ENCODE measurements at places on chromosomes 11 and 22. TPM values are rescaled to one million over a fixed set of nuclear protein-coding genes. Genes with fewer than 3 reads are reported as not detected.

DNA sequence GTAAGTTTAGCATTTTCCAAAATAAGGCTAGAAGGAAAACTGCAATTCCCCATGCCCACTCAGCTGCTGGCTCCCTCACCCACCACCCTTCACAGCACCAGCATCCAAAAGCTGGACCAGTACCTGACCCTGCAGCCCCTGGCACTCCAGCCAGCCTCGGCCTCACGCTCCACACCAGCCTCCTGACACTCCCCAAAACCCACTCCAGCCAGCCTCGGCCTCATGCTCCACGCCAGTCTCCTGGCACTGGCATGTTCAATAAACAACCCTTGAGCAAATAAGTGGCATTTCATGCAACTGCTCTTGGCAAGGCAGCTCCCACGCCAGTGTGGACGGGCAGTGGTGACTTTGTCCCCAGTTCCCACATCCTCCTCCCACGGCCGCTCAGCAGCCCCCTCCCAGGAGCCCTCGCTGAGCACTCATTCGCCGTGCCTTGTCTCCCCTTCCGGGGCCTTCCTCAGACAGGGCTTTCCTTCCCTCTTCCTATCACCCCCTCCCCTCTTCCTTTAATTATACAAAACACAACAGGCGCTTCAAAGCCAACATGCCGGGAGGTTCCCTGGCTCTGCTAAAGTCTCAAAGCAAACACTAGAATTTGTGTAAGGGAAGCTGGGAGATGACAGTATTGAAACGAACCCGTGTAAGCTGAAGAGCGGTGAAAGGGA lies 6.8 kb downstream of the TOLLIP start:
- DNase-seq = no peak

DNA sequence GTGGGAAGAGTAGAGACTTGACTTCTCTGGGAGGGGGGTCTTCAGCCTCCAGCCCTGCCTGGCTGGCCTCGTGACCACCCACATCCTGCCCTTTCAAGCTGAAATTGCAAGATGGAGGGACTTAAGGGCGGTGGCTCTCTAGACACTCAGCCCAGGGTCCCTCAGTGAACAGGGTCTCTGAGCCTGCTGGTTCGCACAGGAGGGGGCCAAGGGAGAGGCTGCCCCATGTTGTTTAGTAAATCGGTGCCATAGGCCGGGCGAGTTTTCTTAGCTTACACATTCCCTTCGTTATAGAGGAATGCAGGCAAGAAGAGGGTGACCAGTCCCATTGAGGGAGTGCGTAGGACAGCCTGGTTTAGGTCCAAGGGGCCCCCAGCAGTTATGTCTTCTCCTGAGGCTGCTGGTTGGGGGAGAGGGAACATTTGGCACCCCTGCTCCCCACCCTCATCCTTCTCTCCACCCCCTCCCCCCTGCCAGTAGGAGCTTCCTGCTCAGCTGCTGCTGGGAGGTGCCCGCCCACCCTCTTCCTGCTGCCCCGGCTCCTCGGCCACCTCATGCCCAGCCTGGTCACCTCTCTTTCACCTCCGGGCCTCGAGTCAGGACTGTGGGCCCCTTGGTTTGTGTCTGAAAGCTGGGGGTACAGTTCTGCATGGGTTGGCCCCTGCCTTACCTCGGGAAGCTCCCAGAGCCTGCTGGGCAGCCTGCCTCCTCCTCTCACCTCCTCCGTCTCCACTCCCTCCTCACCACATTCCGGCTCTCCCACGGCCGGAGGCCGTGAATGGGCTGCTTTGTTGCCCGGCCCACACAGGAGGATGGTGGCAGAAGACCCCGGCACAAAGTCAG lies 3.9 kb downstream of the FRMD8 start:
- peak; percentile 64 for DNase-seq

- no peak for DNase-seq
Observed at GRCh38 chr11:74412733-74413359, 14.6 kb upstream of the PGM2L1 start.

- no peak for DNase-seq
Observed at GRCh38 chr11:358129-358800, 11.0 kb upstream of the B4GALNT4 start.

DNA sequence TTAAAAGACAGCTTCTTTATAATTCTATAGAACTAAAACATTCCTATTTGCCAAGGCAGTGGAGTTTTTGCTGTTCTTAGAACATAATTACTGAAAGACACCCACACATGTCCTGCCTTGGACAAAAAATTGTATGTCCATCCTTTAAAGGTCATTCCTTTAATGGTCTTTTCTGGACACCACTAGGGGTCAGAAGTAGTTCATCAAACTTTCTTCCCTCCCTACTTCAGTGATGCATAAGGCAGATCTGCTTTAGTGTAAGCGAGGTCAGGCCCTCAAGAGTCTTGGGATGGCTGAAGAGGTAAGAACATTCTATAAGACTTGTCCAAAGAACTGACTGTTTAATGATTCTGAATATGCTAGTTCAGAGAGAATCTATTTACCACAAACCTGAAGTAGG lies 4.3 kb upstream of the OR51V1 start:
- no peak for DNase-seq

Gene ENTHD1
- total RNA-seq = not detected

Gene KDM4D
- total RNA-seq = 3.0 TPM

- no peak for DNase-seq
Observed at GRCh38 chr11:124052966-124053365, 11.8 kb upstream of the OR10G7 start.

DNA sequence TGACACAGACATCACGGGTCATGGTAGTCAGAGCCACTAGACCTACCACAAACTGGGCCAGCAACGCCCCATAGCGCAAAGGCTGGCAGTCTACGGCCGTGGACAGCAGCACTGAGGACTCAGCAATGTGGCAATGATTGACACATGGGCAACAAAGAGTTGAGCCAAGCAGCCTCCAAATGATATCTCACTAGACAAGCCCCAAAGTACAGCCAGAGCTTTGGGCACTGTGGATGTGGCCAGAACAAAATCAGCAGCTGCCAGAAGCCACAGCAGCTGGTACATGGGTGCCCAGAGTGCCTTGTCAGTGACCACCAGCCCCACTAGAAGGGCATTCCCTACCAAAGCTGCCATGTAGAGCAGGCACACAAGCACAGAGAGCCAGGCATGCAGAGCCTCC lies 11.2 kb upstream of the UBQLNL start:
- no peak for DNase-seq

- DNase-seq = no peak
Observed at GRCh38 chr11:65906602-65907001, 6.4 kb upstream of the FOSL1 start.

Gene BBS1
- 40.5 TPM for total RNA-seq

DNA sequence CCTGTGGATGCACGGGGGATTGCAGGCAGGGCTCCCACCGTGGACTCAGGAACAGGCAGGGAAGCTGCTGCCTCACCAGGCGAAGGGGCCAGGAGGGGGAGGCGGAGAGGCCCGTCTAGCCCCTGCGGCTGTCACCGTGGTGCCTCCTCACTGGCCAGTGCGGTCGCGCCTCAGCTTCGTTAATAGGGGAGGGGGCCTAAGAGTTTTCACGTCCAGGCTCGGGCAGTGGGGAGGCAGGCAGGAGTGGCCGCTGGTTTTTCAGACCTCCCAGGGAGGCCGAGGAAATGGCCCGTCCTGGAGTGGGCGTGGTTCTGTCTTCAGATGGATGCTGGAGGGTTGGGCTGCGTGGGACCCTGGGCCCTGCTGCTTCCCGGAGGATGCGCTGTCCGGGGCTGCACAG lies 91.1 kb upstream of the B3GAT1 start:
- DNase-seq = no peak

DNA sequence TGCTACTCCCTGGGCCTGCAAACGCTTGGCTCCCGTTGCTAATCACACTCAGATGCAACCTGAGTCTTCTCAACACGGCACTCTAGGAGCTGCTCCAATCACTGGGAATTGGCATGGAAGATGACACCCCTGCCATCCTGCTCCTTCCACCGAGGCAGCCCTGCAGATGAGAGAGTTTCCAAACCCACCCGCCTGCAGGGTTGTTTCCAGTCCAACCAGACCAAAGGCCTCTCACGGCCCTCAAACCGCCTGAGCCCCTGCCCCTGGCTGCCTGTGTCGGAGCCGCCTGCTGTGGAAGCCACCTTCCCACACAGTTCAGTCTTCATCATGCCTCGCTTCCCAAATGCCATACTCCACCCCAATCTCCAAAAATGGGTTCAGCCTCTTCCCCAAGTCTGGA lies 36.8 kb upstream of the TP53I11 start:
- no peak for DNase-seq

DNA sequence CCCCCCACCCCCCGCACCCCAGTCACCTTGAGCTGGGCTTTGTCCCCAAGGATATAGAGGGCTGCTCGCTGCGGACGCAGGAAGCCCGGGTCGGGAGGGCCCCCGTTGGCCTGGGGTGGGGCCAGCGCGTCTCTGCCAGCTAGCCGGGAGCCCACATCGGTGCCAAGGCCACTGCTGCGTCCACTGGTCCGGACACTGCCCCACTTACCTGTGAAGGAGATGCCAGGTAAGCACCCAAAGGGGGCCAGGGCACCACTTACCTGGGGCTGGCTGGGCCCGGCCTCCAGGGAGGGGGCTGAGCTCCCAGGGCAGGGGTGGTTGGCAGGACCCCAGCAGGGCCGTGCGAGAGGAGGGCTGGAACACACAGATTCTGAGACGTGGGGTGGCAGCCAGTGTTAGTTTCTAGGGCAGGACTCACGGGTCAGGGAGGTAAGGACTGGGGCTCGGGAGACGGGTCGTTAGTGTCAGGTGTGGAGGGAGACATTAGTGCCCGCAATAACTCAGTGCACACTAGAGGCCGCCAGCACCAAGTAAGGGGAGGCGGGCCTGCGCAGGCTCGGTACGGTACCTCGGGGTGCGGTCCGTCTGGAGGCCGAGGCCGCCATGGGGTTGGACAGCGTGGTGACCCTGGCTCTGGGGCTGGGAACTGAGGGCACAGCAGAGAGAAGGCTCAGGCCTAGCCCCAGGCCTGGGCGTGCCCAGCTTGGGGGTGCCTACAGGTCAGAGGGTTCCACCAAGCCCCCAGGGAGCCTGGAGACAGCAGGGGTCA lies 18.2 kb downstream of the SBF1 start:
- no peak for DNase-seq

GRCh38 chr11:75356613-75357012 lies 5.2 kb upstream of the ARRB1 start:
- no peak for DNase-seq

Gene PATE2
- not detected for total RNA-seq

- peak; percentile 94 for DNase-seq
Observed at GRCh38 chr22:21629255-21630149, at the start of gene YDJC. YDJC (minus strand) TSS chr22:21630022; CDS start chr22:21630014, 8 bp downstream.

DNA sequence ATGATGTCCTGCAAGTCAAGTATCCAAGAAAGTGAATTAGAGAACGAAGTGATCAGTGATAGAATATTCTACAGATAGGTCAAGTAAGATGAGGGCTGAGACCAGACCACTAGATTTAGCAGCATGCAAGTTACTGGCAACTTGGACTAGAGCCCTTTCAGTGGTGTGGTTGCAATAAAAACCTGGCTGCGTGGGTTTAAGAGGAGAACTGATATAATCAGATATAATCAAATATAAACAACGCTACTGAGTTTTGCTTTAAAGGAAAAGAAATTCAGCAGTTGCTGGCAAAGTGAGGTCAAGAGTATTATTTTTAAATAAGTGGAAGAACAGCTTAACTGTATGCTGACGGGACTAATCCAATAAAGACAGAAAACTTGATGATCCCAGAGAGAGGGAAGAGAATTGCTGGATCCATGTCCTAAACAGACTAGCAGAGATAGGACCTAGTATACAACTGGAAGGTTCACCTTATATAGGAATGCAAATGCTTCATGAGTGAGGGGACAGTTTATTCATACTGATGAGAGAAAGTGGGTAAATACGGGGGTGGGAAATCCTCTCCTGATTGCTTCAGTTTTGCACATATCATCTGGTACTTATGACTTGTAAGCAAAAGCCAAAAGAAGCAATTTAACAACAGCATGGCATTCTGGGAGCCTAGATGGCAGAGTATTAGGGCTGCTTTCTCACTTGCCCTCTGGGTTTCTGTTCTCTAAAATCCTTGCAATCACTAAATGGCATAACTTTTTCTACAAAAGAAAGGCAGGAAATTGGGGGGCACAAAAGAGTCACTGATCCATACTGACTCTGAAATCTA lies 146.2 kb downstream of the RBFOX2 start:
- peak; percentile 42 for DNase-seq

DNA sequence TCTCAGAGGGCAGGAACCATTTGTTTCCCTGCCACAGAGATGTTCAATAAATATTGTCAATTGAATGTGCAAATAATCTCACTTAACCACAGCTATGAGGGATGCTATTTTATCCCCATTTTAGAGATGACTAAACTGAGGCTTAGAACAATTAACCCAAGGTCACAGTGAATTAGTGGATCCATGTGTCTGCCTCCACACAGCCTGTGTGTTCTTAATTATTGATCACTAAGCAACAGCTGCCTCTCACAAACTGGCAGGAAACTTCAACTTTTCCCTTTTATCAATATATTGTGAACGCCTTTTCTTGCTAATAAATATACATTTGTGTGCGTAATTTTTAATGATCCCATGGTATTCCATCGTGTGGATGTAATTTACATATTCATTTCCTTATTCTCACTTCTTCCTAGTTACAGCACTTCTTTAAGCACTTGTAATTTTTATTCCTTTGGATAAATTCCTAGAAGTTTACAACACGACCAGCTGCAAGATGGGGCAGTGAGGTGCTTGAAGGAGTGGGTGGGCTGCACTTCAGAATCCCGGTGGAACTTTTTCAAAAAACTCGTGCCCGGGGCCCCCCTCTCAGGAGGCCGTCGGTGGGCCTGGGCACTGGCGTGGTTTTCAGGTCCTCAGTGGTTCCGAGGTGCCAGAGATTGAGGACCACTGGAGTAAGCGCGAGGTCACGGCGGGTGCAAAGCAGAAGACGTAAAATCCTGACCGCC lies 915 bp upstream of the SREBF2 start:
- peak; percentile 48 for DNase-seq

- DNase-seq = no peak
Observed at GRCh38 chr11:73467505-73467904, 91.3 kb downstream of the RELT start.

GRCh38 chr22:16866167-16866566 lies 41.0 kb upstream of the XKR3 start:
- no peak for DNase-seq

Gene APOA5
- not detected for total RNA-seq

Gene DGCR6L
- total RNA-seq = 59.7 TPM

GRCh38 chr11:129368889-129369672 lies 6.6 kb upstream of the BARX2 start:
- DNase-seq = peak; percentile 12

GRCh38 chr11:2121227-2122130 lies 17.7 kb downstream of the IGF2 start:
- DNase-seq = no peak

GRCh38 chr22:17980638-17981051 lies 43.7 kb downstream of the MICAL3 start:
- DNase-seq = peak; percentile 54

Gene SYT13
- total RNA-seq = 0.30 TPM

DNA sequence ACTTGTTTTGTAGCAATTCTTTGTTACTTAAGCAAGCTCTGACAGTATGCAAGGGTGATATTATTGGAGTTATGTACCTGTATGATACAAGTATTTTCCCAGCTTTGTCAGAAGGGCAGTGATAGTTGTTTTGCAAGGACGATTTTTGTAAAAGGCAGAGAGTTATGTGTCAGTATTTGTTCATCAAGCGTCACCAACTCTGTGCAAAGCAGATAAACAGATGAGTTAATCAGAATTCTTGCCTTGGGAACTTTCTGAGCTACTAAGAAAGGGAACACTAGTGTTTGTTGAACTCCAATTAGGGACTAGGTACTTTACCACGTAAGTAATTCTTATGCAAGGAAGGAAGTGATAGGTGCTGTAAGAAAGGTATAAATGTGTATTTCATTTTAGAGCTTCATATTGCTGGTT lies 1.4 kb downstream of the USP47 start:
- DNase-seq = no peak

Gene B3GAT1
- 3.7 TPM for total RNA-seq

Measured in A673 (cell line).